ENCODE measurements at places on chromosomes 16 and 17.

- no peak for DNase-seq
These were observed 50.9 kb downstream of the HELZ start for GRCh38 chr17:67194134-67194533.

DNA sequence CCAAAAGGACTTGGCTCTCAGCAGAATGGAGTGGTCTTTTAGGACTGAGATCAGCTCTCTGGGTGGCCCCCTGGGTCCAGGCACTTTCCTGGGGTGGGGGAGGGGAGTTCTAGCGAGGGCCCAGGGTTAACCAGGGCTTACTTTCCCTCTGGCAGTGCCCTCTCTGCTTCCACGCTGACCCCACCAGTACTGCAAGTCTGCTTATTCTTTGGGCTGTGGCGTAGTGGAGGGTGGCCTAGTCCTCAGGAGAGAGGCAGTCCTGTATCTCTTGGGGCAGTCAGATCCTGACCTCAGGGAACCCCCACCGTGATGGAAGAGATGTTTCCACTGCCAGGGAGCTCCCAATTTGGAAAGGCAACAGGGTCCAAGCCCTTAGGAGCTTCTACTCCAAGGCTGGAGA lies 79.4 kb downstream of the CCDC182 start:
- DNase-seq: no peak

- no peak for DNase-seq
These were observed 4.6 kb upstream of the MAPK8IP3 start for GRCh38 chr16:1701216-1701878.

- no peak for DNase-seq
These were observed 266.4 kb downstream of the MRTFB start for GRCh38 chr16:14337303-14338191.

DNA sequence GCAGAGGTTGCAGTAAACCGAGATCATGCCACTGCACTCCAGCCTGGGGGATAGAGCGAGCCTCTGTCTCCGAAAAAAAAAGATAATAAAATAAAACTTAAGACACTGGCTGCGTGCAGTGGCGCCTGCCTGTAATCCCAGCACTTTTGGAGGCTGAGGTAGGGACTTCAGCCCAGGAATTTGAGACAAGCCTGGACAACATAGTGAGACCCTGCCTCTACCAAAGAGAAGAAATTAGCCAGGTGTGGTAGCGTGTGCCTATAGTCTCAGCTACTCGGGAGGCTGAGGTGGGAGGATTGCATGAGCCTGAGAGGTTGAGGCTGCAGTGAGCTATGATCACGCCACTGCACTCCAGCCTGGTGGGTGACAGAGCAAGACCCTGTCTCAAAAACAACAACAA lies 26.6 kb downstream of the RARA start:
- no peak for DNase-seq

GRCh38 chr17:36705283-36705795 lies 104.0 kb downstream of the MRM1 start:
- DNase-seq: no peak

GRCh38 chr16:65574326-65574966 lies 452.6 kb upstream of the CDH11 start:
- no peak for DNase-seq

DNA sequence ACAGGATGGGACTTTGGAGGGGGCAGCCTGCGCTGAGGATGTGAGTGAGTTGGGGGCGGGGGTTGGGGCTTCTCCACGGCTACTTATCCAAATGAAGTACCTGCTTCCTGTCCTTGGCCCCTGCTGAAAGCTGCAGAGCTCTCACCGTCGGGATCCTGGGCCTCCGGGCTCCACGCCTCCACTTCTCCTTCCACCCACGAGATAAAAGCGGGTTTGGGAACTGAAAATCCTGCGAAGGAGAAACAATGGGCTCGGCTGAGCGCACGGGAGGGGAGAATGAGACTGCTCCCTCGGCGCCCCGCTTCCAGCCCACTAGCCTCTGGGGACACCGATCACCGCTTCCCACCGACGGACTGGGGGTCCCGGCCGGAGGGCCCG lies 486 bp downstream of the ZNF785 start:
- DNase-seq: no peak

GRCh38 chr16:49473131-49473530 lies 99.5 kb downstream of the C16orf78 start:
- DNase-seq: no peak

- no peak for DNase-seq
These were observed 3.9 kb downstream of the ACAP1 start for GRCh38 chr17:7340179-7340578.

DNA sequence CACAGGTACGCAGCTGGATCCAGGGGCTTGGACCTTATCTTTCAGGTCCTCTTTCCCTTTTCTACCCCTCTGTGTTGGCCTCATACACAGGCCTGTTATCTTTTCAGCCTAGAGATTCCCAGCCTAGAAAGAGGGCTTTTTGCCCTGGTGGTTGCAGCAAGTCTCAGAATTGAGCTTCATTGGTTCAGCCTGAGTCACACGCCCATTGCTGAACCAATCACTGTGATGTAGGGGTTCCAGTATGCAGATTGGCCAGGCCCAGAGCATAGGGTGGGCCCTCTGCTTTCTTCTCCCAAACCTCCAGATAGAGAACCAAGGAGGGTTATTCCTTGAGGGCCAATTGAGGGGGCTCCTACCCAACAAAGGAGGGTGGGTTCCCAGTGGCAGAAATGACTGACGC lies 32.8 kb downstream of the GPT2 start:
- DNase-seq: no peak

DNA sequence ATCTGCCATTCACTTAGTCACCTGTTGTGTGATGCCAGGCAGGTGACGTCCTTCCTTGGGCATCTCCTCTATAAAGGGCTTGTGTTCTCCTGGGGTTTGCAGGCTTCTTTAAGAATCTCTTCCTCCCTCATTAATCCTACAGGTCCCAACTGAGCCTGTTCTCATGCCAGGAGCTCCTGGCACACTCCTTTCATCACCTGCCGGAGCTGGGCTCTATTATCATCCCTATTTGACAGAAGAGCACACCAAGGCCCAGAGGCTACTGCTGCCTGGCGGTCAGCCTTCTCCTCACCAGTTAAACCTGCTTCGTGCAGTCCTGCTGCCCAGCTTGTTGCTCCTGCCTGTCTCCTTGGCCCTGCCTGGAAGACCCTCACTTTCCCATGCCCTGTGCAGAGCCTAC lies 51.2 kb downstream of the RAI1 start:
- no peak for DNase-seq
